ENCODE measurements at places on chromosomes 12 and 14.
A peak's percentile ranks its signal among the peaks of the same experiment; 100 is the strongest.

- DNase-seq = no peak
Measured at GRCh38 chr12:82514880-82515279, 156.6 kb downstream of the METTL25 start.

- DNase-seq = no peak
Measured at GRCh38 chr12:108237272-108237671, 101.8 kb downstream of the CMKLR1 start.

DNA sequence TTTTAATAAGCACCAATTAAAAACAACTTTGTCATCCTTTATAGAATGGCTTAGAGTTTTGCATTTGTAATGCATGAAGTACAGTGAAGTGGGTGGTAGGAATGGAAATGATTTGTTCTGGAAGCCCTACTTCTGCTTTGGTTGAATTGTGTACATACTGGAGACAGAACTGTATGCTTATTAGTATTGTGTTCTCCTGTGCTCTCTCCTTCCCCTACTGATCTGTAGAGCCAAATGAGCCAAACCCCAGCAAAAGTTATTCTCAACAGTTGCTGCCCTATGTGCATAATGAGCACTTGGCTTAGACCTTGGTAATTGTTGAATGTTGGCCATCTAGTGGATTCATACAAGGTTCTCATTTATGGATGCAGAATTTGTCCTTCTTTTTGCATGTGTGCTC lies 916.1 kb downstream of the GALC start:
- no peak for DNase-seq

GRCh38 chr14:91229005-91229382 lies 15.5 kb downstream of the GPR68 start:
- DNase-seq = no peak

- no peak for DNase-seq
Measured at GRCh38 chr12:30384976-30385375, 310.7 kb downstream of the IPO8 start.

DNA sequence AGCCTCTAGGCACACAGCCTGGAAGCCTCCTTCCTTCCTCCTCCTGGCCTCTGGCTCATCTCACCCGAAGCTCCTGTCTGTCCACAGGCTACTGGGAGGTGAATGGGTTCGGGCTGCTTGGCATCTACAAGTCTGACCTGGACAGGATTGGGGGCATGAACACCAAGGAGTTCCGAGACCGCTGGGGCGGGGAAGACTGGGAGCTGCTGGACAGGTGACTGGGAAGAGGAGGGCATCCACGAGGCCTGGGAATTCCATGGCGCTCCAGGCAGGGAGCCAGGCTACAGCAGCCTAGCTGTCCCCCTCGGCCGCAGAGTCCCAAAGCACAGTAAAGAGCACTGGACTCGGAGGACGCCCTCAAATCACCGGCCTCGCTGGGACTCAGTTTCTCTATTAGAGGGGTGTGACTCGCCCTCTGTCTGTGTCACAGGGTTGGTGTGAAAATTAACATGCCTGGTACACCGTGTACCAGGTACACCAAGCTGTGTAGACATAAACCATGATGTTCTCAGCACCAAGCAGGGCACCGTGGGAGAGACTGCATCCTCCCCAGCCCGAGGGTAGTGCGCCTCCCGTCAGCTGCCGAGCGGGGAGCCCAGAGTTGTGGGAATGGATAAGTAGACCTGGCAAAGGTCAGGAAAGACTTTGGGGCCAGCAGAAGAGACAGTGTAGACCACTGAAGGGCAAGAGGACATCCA lies 99.6 kb downstream of the B4GALNT3 start:
- no peak for DNase-seq

GRCh38 chr12:38689704-38690103 lies 215.7 kb downstream of the CPNE8 start:
- DNase-seq = no peak

GRCh38 chr12:12240662-12241340 lies 26.0 kb downstream of the LRP6 start:
- DNase-seq = no peak

DNA sequence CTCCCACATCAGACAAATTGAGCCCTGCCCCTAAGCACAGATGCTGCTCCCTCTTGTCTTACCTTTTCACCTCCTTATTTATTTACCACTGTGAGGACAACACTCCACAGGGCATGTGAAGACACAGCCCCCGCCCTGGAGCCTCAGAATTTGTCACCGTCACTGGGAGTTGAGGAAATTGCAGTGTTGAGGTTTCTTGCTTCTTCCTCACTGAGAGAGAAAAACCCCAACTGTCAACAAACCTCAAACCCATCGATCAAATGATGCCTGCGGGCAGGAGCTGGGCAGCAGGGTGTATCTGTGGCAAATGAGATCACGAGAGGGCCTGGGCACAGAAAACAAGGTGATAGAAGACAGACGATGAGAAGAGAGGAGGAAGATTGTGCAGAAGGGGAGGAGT lies 30.5 kb upstream of the PLEKHG3 start:
- no peak for DNase-seq

GRCh38 chr14:76985540-76986230 lies 42.8 kb downstream of the IRF2BPL start:
- peak; percentile 19 for DNase-seq

DNA sequence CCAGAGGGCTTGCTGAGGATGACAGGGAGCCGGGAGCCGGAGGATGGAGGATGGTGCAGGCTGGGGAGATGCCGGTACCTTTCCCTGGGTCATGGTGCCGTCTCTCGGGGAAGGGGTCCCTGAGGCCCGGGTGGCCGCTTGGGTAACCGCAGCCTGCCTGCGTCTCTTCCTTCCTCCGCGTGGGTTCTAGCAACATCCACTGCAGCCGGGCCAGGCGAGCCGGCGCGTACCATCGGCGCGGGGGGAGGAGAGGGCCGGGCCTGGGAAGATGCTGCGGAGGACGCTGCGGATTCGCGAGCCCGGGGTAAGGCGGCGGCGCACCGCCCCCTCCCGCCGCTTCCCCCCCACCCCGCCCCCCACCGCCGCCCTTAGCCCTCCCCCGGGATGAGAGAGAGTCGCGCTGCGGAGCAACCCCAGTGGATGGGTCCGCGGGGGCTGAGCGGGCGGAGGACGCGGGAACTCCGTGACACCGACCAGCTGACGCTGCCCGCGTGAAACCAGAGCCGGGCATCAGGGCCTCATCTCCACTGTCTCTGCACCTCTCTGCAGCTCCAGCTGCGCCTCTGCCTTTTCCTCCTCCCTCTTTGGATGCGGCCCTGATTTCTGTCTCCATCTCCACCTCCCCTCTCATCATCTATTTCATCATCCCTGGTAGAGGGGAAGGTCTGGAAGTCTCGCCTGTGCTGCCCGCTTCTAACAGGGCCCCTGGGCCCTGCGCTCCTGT lies at the start of gene FAIM2:
FAIM2 (minus strand) TSS at position 201 of the 724 bp plus-strand sequence; CDS start at position 93, 108 bp downstream.
- no peak for DNase-seq

GRCh38 chr14:102731871-102732800 lies 45.1 kb upstream of the TRAF3 start:
- no peak for DNase-seq

DNA sequence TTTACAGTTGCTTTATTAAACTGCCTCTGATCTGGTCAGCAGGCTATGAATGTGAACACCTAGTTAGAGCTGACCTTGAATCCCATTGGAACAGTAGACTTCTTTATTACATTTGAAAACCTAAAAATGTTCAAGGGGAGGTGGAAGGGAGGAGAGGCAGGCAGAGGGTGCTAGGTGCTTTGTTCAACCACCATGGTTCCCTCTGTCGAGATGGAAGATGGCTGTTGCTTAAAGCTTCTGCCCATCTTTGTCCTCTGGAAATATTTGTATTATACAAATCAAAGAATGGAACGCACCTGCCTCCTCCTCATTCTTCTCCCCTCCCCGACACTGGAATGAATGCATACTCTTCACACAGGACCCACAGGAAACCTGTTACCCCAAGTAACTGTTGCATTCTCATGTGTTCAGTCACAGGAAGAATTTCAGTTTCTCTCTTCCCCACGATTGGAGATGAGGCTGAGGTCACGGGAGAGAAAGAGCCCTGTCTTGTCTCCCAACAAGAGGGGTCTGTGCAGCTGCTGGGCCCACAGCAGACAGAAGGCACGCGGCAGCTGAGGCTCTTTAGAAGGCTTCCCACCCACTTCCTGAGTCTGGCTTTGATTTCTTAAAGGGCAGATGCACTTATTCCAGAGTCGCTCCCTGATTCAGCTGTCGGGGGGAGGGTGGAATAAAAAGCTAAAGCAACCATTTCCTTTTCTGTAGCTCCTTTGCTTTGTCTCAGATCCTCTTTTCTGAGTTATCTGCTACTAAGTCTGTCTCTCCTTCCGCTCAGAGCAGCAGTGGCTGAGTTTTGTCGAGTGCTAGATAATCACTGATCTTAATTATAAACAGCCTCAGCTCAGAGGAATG lies 217.9 kb upstream of the BTG1 start:
- peak; percentile 3 for DNase-seq

- DNase-seq = no peak
Measured at GRCh38 chr12:24256684-24257083, 307.2 kb upstream of the SOX5 start.

- DNase-seq = peak; percentile 97
Measured at GRCh38 chr12:65525491-65526141, 247.1 kb downstream of the MSRB3 start.

- peak; percentile 40 for DNase-seq
Measured at GRCh38 chr12:93707836-93708235, 30.7 kb downstream of the CRADD start.

GRCh38 chr12:15469356-15469755 lies 147.0 kb downstream of the PTPRO start:
- no peak for DNase-seq

DNA sequence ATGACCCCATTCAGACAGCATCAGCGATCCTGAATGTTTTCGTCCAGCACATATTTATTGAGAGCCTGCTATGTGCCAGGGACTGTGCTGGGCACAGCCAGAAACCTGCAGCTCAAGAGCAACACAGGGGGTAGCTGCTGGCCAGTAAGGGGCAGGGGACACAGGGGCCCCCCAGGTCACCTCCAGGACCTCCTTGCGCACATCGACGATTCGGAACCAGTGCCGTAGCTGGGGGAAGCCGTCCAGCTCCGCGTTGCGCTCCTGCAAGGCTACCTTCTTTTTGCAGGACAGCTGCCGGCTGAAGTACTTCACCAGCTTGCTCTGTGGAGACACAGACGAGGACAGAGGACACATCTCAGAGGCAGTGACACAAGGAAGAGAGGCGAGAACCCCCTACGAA lies 108.7 kb downstream of the KSR2 start:
- no peak for DNase-seq

- DNase-seq = no peak
Measured at GRCh38 chr12:74051848-74052247, 485.8 kb upstream of the ATXN7L3B start.

DNA sequence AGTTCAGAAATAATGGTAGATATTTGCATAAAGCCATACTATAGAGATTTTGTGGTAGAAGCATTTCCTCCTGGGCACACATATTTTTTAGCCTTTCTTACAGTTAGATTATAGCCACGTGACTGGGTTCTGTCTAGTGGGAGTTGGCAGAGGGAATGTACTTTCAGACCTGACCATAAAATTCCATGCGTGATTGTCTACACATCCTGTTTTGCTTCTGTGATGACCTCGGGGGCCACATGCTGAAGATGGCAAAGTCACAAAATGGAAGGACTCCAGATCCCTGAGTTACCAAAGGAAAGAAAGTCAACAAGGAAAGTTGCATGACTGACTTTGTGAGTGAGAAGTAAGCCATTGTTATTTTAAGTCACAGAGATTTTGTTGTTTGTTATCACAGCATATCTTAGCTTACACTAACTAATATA lies 14.6 kb upstream of the MIA2 start:
- peak; percentile 79 for DNase-seq

DNA sequence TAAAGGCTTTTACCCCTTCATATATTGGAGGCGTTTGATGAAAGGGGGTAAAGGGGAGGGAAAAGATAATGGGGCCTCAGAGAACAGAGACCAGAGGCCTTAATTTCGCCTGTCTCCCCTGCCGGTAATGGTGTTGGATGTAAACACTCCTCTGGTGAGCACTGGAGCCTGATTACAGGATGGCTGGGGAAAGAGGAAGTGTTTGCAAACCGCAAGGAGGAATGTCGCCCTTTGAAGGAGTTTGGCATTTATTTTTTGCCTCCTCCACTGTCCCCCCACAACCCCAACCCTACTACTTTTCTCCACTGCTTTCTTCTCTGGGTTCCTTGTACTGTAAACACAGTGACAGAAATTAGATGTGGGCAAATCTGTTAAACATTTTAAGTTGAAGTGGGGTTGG lies 211.9 kb upstream of the TBX3 start:
- no peak for DNase-seq

DNA sequence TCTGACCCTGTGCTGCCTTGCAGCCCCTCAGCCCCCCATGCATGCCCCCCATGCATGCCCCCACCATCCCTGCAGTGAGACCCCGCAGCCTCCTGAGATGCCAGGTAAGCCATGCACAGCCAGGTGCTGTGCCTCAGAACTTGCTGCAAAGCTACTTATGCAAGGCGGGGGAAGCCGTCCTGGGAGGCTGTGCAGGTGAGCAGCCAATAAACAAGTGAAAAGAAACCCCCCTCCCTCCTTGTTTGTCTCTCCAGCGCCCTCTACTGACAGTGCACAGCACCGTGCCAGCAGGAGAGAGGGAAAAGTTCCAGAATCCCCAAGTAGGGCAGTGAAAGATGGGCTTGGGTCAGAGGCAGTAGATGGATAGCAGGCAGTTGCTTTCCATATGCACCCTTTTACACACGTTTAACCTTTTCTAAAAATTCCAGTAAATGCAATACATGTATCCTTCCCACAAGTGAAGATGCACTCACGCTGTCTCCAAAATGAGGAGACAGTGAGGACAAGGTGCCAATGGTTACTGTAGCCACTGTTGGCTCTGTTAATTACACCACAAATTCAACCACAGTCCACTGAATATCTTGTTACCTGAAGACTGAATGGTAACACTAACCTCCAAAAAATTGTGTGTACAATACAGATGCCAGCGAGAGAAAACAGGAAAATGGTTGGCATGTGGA lies 18.0 kb downstream of the TNFAIP2 start:
- peak; percentile 9 for DNase-seq

DNA sequence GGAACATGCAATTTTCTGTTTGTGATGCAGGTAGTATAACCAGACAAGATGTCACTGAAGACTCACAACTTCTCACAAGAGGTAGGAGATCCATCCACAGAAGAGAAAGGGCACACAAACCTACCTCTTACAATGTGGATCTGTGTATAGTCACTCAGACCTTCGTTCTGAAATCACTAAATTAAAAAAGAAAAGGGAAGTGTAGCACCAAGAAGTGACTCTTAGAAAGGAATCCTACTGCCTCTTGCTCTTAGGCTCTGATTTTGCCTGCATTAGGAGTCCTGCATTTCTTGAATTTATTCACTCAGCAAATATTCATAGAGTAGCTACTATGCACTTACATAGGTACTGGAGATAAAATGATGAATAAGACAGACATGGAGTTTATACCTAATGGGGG lies 347.6 kb downstream of the BMP4 start:
- no peak for DNase-seq

GRCh38 chr12:126819554-126819953 lies 1447.4 kb upstream of the TMEM132C start:
- DNase-seq = no peak

- DNase-seq = no peak
Measured at GRCh38 chr12:45433441-45433868, 217.6 kb downstream of the ANO6 start.
